Activated naive CD8-positive, alpha-beta T cell treated with anti-CD3 and anti-CD28 coated beads, Interleukin-2, amount 10 ng/mL, durations not matched to agents 7 days and 5 days (primary cell): ENCODE measurements at places on chromosomes 4 and X. TPM values are rescaled to one million over a fixed set of nuclear protein-coding genes. Genes with fewer than 3 reads are reported as not detected.

DNA sequence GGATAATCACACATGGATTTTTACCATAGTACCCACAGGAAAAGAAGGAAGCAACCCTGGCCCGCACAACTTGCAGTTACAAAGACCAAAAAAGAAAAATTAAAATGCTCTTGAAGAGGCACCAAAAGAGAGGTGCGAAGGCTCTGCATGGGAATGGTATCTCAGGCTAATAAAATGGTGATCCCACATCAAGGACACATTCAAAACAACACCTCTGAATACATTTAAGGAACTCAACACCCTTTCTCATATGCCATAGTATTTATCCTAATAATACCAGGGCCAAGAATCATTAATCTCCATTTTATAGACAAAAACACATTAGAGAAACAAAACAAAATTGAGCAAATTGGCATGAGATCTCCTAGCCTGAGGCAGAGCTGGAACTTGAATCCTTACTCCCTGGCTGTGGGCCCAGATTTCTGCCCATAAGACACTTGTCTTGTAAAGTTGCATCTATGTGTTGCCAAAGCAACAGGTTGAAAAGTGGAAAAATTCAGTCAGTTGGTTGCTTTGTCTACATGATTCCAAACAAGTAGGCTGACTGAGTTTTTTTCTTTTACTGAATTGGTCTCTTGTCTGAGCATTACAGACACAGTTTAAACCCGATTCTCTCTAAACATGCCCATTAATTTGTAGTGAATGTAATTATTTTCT, 33.5 kb downstream of the GUCY2F start:
- no peak for DNase-seq

GRCh38 chr4:164512124-164512523, 241.8 kb upstream of the SMIM31 start:
- no peak for DNase-seq

DNA sequence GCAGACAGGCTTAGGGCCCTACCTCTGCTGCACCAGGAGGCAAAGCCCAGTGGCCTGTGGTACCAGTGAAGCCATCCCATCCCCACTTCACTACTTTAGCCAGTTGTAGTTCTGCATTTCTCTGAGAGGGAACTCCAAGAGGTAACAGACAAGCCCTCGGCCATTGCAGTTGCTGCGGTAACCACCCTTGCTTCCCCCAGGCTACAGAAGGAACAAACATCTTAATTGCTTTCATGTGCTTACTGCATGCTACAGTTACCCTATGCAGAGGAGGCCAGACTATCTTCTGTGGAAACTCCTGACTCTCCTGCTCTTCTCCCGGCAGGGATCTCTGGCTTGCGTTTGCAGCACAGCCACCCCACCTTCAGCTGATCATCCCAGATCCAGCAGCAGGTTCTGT, 67.8 kb downstream of the SPIN4 start:
- no peak for DNase-seq

GRCh38 chr4:54091637-54092404, 8.1 kb upstream of the GSX2 start:
- peak; percentile 76 for DNase-seq

DNA sequence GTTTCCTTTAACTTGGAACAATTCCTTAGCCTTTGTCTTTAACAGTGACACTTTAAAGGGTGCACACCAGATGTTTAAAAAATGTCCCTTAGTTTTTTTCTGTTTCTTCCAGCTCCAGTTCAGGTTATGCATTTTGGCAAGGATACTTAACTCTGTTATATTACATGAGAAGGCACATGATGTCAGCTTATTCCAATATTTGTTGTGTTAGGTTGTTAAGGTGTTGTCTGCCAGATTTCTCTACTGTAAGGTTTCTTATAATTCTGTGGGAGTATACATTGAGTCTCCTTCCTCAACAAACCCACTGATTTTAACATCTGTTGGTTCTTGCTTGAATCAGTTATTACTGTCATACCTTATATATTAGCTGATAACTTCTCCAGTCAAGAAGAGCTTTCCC, 33.3 kb downstream of the REST start:
- no peak for DNase-seq

DNA sequence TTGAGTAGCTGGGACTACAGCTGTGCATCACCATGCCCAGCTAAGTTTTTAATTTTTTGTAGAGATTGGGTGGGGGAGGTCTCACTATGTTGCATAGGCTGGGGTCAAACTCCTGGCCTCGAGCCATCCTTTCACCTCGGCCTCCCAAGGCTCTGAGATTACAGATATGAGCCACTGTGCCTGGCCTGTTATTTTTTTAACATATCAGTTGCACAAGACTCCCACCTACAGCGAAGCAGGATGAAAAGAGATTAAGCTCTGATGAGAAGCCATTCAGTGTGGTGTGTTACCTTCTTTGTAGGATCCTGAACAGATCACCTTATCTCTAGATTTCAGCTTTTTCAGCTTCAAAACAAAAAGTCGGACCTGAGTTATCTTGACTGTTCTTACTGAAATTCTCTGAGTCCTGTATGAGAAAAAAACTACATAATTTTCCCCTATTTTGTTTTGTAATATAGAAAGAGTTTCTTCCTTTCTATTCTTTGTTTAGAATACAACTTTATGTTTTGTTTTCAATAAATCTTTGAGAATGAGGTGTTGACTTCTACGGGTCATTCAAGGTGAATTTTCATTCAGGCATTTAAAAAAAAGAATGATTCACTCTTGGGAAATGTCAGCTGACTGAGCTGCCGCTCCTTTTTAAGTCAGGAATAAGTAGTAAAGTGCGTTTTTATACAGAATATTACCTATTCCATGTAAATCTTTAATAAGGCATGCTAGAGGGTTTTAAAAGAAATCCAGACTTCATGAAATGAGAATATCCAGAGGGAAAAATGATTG, 134.6 kb downstream of the ARSF start:
- DNase-seq, result no peak

DNA sequence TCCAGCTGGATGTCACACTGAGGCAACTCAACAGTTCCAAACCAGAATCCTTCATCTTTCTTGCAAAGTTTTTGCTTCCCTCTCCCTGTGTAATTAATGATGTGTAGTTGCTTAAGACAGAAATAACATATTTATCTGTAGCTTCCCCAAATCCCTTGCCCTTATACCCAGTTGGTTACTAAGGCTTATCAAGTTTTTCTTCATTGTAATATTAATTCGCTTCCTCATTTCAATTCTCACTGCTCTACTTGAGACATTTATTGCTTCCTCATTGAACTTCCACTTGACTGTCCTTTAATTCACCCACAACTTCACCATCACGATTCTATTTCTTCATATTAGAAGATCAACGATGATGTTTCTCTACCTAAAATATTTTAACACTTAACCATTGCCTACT, 386.6 kb upstream of the CPEB2 start:
- no peak for DNase-seq

CPLX1 gene
- total RNA-seq, result 5.0 TPM

DNA sequence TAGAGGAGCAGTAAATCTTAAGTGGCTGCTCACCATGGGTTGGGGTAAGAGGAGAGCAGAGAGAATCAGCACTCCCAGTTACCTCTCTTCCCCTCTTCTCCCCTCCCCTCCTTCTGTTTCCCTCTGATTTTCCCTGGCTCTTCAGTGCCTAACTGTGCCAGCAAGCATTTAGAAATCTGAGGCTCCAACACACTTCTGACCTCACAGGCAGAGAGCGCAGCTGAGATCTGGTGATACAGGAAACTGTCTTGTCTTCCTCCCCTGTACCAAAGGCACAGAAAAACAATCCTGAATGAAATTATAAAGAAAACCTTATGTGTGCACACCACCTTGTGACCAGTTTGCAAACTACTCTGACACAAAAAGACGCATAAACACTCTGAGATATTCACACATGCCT, 82.4 kb upstream of the SMIM10 start:
- peak; percentile 29 for DNase-seq

GRCh38 chr4:122946142-122946541, 23.7 kb upstream of the NUDT6 start:
- no peak for DNase-seq

GC gene
- not detected for total RNA-seq

- no peak for DNase-seq
Observed at GRCh38 chr4:160877087-160877790, 1286.6 kb downstream of the FSTL5 start.
